Activated CD8-positive, alpha-beta memory T cell treated with anti-CD3 and anti-CD28 coated beads, Interleukin-2, amount 50 U/mL, for 4 hours (primary cell): ENCODE measurements at places on chromosomes 6 and 20.
A peak's percentile ranks its signal among the peaks of the same experiment; 100 is the strongest.

GRCh38 chr6:37369321-37370201 is 15.8 kb downstream of the RNF8 start:
- no peak for DNase-seq

DNA sequence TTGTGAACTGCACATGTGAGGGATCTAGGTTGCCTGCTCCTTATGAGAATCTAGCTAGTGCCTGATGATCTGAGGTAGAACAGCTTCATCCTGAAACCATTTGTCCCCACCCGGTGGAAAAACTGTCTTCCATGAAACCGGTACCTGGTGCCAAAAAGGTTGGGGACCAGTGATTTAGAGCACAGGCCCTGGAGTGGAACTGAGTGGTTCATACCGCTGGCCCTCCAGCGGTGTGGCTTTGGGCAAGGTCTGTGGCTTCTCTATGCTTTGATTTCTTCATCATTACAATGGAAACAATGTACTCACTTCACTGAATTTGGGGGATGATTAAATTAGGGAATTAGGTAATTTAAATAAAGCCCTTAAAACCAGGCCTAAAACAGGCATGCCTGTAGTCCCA is 36.3 kb downstream of the CD164 start:
- DNase-seq, result no peak

DNA sequence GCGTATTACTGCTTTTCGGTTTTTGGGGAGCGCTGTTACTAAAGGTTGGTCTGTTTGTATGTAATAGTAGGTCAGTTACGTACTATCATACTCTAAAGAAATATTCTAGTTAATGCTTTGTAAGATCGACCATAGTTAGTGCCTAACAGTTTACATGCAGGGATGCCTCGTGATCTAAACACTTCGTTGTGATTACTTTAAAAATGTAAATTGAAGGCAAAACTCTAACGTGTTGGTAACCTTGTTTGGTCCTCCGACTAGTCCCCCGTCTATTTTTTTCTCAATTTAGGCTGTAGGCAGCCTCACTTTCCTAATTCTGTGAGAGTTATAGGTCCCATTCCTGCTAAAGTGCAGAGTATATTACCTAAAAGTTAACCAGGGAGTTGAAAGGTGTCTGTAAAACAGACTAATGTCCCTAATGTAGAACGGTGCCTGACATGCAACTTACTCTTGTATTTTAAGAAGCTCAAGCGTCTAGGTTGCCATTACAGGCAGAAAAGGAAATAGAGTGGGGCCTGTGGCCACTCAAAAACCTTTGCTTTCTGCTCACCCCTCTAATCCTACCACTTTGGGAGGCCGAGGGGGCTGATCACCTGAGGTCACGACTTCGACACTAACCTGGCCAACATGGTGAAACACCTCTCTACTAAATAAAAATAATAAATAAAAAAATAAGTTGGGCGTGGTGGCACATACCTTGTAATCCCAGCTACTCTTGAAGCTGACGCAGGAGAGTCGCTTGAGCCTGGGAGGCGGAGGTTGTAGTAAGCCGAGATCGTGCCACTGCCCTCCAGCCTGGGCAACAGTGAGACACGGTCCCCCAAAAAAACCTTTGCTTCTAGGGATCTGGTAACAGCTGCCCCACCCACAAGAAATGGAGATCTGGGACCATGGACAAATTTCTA is 37.8 kb downstream of the HFE start:
- DNase-seq, result no peak

GRCh38 chr6:110693296-110693695 is 122.0 kb downstream of the CDK19 start:
- no peak for DNase-seq

- peak; percentile 64 for DNase-seq
These were observed 64.5 kb downstream of the AKAP7 start for GRCh38 chr6:131199568-131200272.

GRCh38 chr20:44153636-44154043 is 33.3 kb downstream of the JPH2 start:
- DNase-seq, result no peak

GRCh38 chr6:135906542-135906941 is 55.0 kb downstream of the PDE7B start:
- DNase-seq, result no peak

DNA sequence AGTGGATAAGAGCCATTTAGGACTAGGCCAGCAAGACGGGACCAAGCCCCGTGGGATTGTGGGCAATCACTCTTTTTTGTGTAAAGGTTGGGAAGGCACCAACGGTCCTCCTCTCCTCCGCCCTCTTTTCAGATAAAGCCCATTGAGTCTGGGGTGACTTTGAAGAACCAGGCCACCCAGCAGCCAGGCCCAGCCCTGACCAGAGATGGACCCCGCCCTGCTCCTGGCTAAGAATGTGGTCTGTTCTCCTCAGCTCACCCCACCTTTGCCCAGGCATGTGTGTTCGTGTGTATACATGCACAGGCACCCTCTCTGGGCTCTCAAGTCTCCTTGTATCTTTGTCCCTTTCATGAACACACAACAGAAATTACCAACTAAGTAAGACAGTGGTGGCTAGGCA is 9.1 kb downstream of the SDC4 start:
- no peak for DNase-seq

GRCh38 chr6:93751969-93752368 is 332.6 kb upstream of the EPHA7 start:
- DNase-seq, result no peak

- DNase-seq, result no peak
These were observed 72.9 kb downstream of the FYN start for GRCh38 chr6:111800259-111800765.

DNA sequence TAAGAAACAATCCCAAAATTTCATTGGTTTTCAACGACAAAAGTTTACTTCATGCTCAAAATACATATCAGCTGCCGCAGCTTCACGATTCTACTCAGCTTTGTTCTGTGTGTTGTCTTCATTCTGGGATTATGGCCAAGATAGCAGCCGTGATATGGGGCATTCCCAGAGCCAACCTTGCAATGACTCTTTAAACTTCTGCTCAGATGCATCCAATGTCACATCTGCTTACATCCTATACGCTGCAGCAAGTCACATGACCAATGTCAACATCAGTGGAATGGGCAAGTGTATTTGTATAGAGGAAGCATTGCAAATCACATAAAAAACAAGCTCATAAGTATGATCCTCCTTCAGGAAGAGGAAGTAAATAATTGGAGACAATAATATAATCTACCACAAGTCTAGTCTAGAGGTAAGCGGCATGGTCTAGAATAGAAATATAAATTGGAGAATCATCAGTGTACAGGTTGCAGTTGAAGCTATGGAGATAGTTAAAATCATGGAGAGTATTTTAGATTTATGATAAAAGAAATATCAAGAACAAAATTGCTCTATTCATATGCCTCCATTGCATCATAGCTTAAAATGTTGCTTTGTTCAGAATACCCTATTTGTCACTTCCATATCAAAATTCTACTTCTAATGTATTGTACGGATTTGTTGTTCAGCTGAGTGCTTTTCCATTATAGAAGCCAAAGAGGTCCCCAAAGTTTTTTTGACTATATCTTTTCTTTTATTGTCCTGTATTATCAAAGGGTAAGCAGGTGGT is 7.2 kb upstream of the C6orf141 start:
- no peak for DNase-seq

DNA sequence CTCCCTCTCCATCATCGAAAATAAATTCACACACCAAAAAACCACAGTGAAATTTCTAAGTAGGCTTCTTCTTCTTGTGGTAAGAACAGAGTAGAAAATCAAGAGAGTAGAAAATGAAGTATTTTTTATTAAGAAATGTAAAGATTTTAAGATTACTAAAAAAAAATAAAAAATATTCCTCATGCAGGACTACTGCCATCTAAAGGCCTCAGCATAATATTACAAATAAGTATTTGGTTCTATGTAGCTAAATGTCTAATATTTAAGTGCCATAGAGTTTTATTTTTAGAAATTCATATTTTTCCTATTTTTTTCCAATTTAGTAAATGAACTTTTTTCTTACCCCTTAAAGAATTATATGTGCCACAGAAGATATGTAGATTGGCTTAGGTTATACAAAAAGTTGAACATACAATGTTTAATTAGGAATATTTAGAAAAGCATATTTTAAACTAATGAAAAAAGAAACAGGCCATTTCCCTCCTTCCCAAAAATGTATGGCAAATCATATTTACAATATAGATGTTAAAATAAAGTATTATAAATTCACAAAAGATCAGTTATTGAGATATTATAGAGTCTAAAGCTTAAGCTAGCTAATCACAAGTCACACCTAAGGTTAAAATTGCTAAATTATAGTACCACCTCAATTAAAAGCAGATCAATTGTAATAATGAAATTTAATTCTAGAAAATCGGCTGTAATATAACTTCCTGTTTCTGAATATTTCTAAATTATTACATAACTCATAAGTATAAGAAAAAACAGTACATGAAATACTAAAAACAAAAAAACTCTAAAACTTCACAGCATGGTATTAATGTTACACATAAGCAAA is 3.5 kb upstream of the NT5DC1 start:
- DNase-seq, result no peak

DNA sequence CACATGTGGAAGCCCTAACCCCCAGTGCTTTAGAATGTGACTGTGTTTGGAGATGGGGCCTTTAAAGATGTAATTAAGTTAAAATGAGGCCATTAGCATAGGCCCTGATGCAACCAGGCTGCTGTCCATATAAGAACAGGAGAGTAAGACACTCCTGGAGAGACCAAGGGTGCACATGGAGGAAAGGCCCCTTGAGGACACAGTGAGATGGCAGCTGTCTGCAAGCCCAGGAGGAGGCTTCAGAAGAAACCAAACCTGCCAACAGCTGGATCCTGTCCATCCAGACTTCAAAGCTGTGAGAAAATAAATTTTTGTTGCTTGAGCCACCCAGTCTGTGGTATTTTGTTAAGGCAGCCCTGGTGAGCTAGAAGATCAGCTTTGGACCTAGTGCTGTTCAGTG is 16.8 kb upstream of the SNRPB2 start:
- no peak for DNase-seq

- no peak for DNase-seq
These were observed 152.1 kb upstream of the RALGAPA2 start for GRCh38 chr20:20864351-20865096.
